ENCODE measurements at places on chromosomes 16 and 17.

DNA sequence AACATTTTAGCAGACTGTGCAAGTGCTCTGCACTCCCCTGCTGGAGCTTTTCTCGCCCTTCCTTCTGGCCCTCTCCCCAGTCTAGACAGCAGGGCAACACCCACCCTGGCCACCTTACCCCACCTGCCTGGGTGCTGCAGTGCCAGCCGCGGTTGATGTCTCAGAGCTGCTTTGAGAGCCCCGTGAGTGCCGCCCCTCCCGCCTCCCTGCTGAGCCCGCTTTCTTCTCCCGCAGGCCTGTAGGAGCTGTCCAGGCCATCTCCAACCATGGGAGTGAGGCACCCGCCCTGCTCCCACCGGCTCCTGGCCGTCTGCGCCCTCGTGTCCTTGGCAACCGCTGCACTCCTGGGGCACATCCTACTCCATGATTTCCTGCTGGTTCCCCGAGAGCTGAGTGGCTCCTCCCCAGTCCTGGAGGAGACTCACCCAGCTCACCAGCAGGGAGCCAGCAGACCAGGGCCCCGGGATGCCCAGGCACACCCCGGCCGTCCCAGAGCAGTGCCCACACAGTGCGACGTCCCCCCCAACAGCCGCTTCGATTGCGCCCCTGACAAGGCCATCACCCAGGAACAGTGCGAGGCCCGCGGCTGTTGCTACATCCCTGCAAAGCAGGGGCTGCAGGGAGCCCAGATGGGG is 3.1 kb downstream of the GAA start:
- peak; percentile 43 for DNase-seq

DNA sequence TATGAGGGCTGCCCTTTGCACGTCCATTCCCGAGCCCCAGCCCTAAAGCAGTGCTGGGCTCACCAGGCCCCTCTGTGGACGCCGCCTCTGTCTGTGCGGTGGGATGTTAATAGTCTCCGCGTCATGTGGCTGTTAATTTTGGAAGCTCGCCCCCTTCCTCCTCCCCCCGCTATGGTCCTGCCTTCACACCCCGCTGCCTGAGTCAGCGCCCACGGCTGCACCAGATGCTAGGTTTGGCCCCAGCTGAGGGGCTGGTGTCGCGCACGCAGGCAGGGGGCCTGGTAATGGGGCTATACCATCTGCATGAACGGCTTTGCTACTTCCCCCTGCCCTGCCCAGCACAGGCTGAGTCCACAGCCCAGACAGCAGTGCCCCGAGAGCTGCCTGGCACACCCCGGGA is 4.1 kb upstream of the SSTR5 start:
- DNase-seq, result no peak

DNA sequence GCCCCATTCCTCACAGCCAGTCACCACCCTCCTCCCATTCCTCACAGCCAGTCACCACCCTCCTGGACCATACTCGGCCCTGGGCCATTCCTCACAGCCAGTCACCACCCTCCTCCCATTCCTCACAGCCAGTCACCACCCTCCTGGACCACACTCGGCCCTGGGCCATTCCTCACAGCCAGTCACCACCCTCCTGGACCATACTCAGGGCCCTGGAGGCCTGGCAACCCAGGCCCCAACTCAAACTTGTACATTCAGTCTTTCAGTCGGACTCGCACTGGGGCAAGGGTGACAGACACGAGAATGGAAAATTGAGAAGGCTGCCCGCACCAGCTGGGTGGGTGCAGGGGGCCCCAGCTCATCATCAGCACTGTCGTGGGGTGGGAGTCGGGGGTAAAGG is 30.4 kb upstream of the FOXK2 start:
- DNase-seq, result no peak

DNA sequence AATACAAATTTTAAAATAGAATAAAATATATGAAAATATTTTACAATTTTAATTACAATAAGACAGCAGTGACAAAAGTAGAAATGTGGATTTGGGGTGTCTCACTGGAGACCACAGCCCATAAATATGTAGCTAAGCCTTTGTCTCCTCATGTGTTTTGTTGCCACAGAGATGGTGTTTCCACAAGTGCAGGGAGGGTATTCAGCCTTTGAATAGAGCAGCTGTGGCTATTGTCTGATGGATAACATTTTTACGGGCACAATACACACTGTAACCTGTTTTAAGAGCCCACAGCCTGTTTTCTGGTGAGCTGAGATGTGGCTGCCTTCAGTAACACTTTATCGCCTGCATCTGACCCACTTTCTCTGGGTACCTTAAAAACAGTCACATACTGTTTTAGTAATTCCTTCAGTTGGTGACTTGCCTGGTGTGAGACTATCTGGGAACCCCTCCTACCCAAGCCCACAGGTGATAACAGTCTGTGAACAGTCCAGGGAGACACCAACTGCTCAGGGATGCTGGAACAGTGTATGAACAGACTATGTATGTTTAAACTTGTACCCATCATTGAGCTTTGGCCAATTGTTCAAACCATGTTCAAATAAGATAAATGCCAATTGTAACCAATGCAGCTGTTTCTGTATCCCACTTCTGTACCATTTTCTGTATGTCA is 7.8 kb upstream of the AHSP start:
- no peak for DNase-seq

GRCh38 chr16:3129137-3130131 is 5.4 kb upstream of the ZNF213 start:
- peak; percentile 84 for DNase-seq

- DNase-seq, result no peak
Observed at GRCh38 chr17:59149841-59150511, 5.0 kb downstream of the SKA2 start.

DNA sequence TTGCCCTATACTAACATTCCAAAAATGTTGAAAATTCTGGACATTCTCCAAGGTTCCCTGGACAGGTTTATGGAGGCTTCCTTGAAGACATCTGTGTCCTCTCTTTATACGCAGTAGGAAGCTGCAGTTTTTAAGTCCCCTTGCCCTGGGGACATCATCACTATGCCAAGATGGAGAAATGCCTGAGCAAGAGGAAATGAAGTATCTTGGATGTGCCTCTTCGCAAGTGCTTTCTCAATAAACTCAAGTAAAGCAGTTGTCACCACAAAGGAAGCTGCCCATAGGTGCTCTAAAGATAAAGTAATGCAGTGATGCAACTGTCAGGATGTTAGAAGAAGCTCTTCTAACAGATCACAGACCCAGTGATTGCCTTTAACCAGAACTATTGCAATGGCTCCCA is 71.0 kb downstream of the CDYL2 start:
- DNase-seq, result no peak

GRCh38 chr17:16945663-16946218 is 26.2 kb downstream of the TNFRSF13B start:
- no peak for DNase-seq

DNA sequence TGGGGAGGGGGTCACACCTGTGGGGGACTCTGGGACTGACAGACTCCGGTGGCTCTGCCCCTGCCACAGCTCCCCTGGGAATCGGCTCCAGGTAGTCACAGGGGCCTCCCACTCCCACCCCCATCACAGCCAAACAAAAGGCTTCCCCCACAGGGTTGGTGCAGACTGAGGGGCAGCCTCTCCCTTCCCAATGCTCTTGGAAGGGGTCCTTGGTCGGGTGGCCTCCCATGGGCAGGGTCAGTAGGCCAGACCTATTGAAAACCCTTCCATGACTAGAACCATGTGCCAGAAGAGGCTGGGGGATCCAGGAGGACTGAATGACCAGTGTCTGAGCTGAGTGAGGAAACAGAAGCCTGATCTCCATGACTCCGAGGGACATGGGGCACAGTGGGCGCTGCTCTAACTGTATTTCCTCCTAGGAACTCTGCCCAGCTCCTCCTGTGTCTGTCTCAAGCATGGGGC is 28.6 kb downstream of the TK2 start:
- no peak for DNase-seq

All from NCI-H2081 (cell line).